Stimulated activated CD8-positive, alpha-beta memory T cell treated with anti-CD3 and anti-CD28 coated beads, Interleukin-4, amount 100 ng/mL, for 1 hour (primary cell): ENCODE measurements at places on chromosomes 12 and 14.

DNA sequence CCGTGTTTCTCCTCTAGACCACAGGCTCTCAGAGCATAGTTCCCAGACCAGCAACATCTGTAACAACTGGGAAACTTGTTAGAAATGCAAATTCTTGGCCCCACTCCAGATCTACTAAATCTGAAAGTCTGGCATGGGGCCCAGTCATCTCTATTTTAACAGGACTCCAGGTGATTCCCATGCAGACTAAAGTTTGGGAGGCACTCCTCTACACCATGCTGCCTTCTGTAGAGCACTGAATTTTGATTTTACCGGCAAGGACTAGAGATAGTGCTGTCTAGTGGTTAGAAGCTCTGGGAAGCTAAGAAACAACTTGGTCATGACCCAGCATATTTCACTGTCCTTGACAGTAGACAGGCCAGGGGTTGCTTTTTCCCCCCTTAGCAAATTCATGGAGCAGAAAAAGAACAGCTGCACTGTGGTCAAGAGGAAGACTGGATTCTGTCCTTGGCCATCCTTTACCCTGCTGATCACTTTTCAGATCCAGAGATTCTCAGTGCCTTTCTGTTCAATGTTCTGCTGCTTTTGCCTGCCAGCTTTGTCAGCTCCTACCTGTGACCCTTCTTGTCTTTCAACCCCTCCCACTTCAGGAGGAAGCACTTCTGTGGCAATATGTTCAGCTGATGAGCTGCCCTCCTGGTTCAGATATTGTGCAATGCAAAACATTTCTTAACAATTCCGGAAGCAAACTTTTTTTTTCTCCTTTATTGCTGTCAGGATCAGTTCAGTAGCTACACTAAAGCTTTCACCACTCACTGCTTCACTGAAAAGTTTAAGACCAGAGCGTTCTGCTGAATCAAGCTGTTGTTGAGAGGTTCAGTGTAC, 133.8 kb upstream of the NUDT4 start:
- DNase-seq: no peak

- no peak for DNase-seq
Observed at GRCh38 chr12:84594157-84594556, 318.4 kb downstream of the SLC6A15 start.

DNA sequence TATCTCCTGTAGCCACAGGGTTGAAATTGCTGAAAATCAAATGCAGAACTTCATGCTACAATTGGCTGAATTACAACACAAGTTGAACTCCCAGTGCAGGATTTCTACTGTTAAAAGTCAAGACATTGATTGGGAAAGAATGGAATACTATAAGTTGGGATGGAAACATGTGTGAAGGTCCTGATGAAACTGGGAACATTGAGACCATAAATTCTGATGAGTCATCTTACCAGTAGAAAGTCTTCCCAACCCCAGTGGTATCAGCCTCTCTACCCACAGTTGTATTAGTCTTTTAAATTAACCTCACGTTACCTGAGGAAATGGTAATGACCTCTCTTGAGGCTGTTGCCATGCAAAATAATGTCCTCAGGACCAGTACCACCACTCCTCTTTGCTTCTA, 27.4 kb upstream of the DYRK2 start:
- DNase-seq: no peak

DNA sequence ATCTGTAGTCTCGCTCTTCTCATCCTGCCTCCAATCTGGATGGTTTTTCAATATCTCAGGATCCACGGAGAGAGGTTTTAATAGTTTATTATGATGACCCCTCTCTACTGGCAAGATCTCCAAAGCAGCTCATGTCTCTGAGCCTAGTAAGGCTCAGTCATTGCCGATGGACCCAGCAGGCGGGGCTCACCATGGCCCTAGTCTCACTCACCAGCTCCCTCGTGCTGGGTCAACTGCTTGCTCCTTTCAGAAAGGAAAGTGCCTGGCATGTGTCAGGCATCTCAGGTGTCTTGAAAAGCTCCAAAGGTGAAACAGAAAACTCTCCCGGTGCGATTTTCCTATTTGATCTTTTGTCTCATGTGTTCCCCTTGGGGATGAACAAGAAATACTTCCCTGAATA, 179.0 kb downstream of the CALM1 start:
- DNase-seq: no peak

- no peak for DNase-seq
Observed at GRCh38 chr14:91891721-91892220, 24.4 kb upstream of the TC2N start.

GRCh38 chr14:78690836-78691235, 520.7 kb downstream of the NRXN3 start:
- DNase-seq: no peak

DNA sequence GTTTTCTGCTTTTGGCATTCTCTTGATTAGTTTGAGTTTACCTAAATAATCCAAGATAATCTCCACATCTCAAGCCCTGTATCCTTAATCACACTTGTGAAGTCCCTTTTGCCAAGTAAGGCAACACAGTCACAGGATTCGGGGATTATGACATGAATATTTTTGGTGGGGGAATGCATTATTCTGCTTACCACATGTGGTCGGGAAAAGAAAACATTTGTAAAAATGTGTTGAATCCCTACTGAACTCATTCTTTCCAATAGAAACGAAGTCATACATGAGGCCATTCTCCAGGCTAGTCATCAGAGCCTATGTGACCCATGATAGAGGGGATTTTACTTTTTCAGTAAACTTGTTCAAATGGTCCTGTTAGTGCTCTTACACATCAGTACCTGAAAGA, 58.5 kb upstream of the PRICKLE1 start:
- DNase-seq: no peak

- no peak for DNase-seq
Observed at GRCh38 chr12:85457016-85457415, 177.0 kb downstream of the ALX1 start.

- DNase-seq: no peak
Observed at GRCh38 chr12:113019025-113019424, 37.5 kb upstream of the DTX1 start.

- no peak for DNase-seq
Observed at GRCh38 chr12:54569072-54569471, 19.4 kb downstream of the PPP1R1A start.

- no peak for DNase-seq
Observed at GRCh38 chr12:122893208-122894153, 2.4 kb downstream of the VPS37B start.

GRCh38 chr14:95507701-95508103, 8.7 kb downstream of the SYNE3 start:
- DNase-seq: no peak

DNA sequence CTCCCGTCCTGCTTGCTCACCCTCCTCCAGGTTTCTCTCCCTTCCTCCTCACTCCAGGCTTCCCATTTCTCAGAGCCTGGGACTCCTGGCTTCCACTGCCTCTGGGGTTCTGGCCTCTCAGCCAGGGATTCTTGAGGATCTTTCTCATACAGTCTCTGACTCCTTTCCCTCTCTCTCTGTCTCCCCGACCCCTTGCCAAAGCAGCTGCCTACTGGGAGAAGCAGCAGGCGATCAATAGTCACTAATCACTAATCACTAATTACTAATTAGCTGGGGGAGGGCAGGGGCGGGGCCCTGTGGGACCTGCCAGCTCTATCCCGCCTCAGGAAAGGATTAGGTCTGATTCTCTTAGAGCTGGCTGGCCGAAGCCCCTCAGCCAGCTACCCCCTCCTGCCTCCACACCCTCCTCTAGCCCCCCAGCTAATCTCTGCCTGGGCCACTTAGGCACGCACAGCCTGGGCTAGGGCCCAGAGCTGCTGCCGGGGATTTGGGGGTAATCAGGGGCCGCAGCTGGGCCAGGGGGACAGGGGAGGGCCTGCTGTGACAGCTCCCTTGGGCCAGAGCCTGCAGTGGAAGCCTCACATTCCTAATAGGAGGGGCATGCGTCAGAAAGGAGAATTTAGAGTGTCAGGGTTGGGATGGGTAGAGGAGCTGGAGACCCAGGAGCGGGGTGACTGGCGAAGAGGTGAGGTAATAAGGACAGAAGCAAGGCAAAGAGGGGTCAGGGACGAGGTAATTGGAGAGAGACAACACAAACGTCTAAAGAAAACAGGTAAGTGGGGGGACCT, 2.8 kb downstream of the NXPH4 start:
- no peak for DNase-seq

DNA sequence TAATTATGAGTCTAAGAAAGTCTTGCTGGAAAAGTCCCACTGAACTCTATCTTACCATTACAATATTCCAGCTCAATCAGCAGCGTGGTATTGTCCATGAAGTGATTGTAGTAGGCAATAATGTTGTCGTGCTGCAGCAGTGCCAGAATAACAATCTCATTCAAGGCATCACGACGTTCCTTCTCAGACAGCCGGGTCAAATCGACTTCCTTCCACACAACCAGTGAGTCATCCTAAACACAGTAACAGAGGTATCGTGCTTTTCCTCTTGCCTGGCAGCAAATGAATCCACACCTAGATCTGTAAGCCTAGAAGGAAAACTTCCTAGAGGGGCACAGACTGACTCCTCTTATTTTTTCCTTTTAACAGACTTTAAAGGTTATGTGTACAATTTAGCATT, 2.9 kb downstream of the NEK9 start:
- DNase-seq: no peak

DNA sequence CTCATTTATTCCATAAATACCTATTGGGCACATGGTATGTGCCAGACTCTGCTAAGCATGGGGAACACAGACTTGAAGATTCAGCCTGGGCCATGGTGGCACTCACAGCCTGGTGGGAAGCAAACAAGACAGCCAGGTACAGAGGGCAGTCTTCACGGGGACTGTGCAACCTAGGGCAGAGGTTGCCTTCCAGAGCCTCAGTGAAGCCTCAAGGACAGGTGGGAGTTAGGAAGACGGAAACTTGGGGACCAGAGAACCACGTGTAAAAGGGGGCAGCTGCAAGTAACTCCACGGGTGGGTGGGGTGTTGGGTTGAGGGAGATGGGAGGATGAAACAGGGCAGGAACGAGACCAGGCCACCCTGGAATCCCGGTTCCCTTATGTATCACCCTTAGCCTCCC, 980 bp upstream of the LTBR start:
- DNase-seq: no peak

DNA sequence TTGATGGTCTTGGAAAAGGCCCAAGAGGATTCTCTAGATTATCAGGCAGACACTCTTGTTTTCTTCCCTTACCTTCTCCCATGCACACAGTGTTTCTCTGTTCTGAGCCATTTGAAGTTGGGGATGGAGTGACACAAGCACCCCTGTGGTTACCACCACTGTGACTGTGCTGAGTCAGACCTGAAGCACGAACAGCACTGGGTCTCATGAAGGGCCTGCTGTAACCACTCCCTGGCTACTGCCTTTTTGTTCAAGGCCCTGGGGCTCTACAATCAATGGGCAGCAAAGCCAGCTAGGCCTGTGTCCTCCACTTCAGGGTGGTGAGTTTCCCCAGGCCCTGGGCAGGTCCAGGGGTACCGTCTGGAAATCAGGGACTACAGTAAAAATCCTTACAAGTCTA, 65.5 kb downstream of the TSPAN8 start:
- DNase-seq: no peak

- no peak for DNase-seq
Observed at GRCh38 chr12:45863332-45863731, 127.0 kb downstream of the SCAF11 start.

- DNase-seq: no peak
Observed at GRCh38 chr12:42707312-42708226, 118.0 kb upstream of the PRICKLE1 start.

DNA sequence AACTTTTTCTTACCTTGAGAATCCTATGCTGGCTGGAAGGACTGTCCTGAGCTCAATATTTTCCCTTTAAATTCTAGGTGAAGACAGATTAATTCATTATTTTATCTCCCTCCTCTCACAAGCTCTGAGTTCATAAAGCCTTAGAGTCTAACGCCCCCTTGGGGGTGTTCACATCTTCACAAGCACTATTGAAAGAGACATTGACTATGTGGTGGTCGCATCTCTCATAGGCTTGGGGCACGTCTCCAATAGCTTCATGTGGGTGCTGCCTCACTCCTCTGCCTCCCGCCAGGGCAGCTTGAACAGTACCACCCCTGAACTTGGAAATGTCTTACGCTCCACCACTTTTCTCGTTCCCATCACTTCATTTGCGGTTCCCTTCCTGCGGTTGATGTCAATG, 106.2 kb downstream of the UNC79 start:
- no peak for DNase-seq

DNA sequence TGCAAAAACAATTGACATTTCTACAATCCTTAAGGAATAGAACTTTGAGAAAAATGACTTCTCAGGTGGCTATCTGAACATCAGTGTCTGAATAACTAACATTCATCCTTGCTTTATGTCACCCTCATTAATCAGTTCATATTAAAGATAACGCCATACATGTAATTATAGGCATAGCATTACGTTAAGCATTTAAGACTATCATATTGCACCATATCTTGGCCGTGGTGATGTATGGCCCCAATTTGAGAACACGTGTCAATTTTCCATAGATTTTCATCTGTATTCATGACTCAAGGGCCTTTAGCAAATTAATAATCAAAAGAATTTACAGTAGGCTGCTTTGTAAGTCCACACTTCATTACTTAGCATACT, 81.6 kb downstream of the SPTSSA start:
- DNase-seq: no peak

- no peak for DNase-seq
Observed at GRCh38 chr12:57875753-57876547, 29.4 kb upstream of the CTDSP2 start.

DNA sequence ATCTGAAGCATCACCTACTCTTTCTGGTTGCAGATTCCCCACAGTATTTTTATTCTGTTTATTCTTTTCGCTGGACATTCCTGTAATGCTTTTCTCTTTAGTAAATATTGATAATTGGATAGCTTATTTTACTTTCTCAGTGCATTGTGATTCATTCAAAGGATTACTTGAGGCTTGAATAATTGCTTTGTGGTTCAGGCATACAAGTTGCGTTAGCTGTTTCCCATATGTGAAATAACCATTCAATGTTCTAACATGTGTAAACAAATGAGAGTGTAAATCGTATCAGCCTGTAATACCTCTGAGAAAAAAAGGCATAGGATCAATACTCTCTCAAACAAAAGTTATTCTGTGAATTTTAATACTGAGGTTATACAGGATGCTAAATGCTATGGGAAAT, 1004.2 kb upstream of the SEL1L start:
- no peak for DNase-seq

- DNase-seq: no peak
Observed at GRCh38 chr12:25436206-25437030, 116.7 kb downstream of the LMNTD1 start.

DNA sequence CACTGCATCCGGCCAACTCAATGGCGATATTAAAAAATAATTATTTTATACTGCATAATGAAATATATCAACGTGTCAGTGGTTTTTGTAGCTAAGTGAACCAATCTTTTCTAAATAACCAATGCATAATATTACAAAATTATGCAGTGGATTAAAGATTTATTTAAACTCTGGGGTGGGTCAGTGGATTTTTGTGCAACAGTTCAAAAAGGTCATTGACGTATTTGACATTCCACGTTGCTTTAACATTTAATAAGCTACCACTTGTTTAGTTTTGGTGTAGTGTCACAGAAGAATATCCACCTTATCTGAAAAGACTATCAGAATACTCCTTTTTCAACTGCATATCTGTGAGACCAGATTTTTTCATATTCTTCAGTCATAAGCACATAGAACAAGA, 2.6 kb downstream of the ZC3H14 start:
- no peak for DNase-seq
